Fibroblast of skin of abdomen (primary cell): ENCODE measurements at places on chromosomes 4 and X.
A peak's percentile ranks its signal among the peaks of the same experiment; 100 is the strongest.

- no peak for DNase-seq
Observed at GRCh38 chr4:27764526-27764837, 903.8 kb downstream of the STIM2 start.

GRCh38 chrX:138034136-138034535 is 468.2 kb downstream of the ZIC3 start:
- no peak for DNase-seq

DNA sequence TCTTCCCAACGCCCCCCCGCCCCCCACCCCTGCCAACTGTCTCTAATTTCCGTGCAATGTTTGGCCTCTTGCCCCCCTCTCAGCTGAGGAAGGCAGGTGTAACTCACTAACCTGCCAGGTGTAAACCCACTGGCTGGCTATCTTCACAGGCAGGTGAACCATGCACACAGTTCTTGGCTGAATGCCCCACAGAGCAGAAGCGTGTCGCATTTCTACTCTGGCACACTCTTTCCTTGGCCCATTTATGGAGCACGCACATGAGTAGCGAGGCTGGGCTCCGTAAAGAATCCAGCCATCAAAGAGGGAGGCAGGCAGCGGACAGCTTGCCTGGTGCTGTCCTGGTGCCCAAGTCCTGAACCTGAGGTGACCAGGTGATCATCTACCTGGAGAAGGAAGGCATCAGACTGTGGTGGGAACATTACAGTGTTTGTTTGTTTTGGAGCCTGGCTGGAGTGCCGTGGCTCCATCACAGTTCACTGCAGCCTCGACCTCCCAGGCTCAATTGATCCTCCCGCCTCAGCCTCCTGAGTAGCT is 39.2 kb upstream of the CRMP1 start:
- no peak for DNase-seq

DNA sequence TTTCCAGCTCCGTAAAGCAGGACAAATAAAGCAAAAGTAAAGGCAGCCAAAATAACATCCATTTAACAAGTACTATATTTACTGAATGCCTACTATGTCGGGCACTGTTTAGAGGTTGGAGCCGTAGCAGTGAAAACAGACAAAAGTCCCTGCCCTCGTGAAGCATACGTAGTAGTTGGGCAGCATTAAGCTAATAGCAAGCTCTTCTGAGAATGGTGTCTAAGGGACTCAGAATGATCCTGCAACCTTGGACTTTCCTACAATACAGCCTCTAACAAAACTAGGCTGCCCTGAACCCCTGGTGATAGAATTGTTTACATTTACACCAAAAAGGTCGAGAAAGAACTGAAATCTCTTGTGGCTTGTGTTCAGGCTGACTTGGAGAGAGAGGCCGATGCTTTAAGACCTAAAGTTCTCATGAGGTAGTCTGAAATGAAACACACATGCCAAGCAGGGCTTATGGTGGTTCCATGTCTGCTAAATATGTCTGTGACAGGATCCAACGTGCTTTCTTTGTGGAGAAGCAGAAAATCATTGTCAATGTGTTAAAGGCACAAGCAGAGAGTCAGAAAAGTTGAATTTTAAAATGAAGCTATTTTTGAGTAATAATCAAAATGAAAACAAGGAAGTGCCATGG is 898 bp upstream of the PDGFC start:
- no peak for DNase-seq

DNA sequence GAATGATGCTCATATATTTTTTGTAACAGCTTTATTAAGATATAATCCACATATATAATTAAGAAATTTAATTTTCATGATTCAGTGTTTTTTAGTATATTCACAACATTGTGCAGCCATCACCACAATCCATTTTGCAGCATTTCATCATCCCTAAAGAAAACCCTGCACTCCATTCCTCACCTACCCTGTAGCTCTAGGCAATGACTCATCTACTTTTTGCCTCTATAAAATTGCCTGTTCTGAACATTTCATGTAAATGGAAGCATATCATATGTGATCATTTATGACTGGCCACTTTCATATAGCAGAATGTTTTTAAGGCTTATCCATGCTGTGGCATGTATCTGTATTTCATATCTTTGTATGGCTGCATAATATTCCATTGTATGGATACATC is 339.9 kb downstream of the MAPK10 start:
- peak; percentile 46 for DNase-seq

DNA sequence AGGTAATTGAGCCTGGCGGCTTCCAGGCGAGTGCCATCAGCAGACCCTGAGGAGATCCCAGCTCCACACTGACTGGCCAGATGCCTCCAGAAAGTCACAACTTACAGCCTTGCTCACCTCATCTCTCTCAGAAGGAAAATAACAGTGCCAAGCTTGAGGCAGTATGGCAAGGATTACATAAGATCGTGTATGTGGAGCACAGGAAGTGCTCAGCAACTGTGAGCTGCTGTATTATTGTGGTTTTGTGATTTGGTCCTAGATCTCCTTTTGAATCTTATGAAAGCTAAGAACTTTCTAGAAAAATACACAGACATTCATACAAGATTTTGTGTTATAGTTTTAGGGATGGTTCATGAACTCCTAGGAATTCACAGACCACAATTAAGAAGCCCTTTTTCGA is 14.0 kb downstream of the RASL11B start:
- no peak for DNase-seq
